ENCODE measurements at places on chromosomes 6 and 20.

GRCh38 chr6:134199848-134200606, 117.9 kb downstream of the SGK1 start:
- DNase-seq, result no peak

GRCh38 chr6:3001773-3002293, 2.1 kb downstream of the NQO2 start:
- no peak for DNase-seq

- DNase-seq, result no peak
Measured at GRCh38 chr20:58140787-58141425, 87.5 kb downstream of the ANKRD60 start.

DNA sequence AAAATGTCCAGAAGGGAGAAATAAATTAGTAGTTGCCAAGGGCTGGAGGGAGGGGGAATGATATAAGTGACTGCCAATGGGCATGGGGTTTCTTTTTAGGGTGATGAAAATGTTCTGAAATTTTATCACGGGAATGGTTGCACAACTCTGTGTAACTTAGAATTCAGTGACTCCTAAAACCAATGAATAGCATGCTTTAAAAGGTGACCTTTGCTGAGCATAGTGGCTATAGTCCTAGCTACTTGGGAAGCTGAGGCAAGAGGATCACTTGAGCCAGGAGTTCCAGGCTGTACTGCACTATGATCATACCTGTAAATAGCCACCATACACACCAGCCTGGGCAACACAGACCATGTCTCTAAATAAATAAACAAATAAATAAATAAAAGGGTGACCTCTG, 109.0 kb downstream of the ATG5 start:
- DNase-seq, result no peak

DNA sequence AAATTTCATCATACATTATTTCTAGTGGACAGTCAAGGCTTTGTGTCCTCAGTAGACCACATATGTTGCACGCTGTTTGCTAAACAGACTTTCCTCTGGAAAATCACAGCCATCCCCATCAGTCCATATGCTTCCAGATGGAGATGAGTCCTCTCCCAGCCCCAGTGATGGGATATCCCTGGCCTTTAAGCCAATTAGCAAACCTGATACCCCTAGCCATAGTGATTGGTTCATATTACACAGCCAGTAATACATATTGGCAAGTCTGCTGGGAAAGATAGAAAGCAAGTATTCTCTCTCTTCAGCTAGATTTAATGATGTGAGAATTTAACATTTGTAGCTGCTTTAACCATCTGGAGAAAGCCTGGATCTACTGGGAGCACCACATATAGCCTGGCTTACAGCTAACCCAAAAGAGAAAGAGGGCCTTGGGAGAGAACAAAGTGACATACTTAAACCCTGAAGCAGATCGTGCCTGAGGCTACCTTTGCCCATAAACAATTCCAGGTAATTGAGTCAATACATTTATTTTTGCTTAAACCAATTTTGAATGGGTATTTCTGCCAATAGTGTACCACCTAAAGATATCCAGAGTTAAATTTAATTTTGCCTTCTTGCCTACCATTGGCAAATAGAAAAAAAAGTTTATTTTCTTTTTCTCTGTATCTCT, 103.5 kb upstream of the HIVEP1 start:
- DNase-seq, result no peak

DNA sequence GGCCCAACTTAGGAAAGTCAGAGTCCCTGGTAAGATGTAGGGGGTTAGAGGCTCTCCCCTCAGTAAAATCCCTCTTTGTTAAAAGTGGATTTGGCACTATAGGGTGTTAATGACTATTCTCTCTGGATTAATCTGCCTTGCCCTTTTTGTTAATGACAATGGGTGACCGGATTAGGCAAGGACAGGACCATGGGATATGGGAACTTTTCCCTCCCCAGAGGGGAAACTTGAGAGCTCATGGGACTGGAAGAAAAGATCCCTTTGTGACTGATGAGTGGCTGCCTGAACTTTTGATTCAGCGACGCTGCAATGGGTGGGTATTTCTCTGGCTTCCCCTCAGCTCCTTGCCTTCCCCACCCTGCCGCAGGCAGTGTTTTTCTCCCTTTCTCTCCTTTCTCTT, 12.2 kb upstream of the TAAR9 start:
- DNase-seq, result no peak

DNA sequence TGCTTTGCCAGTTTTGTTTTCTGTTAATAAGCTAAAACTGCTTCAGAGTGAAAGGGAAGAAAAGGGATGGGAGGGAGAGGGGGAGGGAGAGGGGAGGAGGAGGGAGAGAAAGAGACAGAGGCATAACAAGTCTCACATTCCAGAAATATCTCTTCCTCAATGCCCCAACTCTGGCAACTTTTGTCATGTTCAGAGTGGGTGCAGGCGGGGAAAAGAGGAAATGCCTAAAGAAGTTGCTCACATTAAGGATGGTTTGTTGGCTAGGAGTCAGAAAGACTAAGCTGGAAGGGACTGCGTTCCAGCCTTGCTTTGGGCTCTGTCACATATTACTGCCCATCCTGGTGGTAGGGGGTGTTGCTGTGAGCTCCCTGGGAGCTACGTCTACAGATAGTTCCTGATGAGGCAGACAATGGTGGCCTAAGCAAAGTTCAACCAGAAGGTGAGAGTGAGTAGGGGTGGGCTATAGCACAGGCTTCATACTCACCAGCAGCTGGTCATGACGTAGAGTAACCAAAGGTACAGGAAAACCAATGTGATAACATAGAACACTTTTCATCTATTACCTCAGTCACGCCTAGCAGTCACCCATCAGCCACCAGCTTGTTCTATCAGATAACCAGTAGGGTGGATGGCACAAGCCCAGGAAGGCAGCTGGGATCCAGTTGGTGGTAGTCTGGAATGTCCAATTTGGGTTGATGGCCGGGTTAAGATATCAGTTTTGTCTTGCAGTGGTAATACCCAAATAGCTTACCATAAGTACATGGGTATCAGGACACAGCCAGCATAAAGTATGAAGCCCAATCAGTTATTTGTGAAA, 2.1 kb downstream of the TSPYL4 start:
- DNase-seq, result no peak

DNA sequence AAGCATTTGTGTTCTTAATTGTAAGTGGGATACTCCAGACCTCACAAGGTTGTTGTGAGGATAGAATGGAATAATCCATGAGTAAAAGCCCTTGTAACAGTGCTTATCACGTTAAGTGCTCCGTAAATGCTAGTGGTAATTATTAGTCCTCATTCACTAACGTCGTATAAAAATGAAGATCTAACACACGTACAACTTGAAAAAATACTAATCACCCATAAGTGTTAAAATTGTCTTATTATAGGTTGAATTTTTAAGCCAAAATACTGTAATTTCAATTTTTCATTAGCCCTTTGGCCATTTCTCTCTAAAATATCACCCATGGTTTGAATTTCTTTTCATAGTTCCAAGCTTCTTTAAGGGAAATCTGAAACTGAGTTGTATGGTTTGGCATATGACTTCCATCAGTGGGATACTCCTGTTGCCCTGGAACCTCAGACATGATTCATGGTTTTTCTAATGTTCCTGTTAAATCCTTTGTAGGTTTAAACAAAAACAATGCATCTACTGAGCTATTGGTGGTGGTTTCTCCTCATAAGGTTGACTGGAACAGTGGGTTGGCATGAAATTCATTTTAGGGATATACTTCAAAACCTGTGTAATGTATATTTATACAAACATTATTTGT, 19.1 kb downstream of the XRN2 start:
- no peak for DNase-seq

DNA sequence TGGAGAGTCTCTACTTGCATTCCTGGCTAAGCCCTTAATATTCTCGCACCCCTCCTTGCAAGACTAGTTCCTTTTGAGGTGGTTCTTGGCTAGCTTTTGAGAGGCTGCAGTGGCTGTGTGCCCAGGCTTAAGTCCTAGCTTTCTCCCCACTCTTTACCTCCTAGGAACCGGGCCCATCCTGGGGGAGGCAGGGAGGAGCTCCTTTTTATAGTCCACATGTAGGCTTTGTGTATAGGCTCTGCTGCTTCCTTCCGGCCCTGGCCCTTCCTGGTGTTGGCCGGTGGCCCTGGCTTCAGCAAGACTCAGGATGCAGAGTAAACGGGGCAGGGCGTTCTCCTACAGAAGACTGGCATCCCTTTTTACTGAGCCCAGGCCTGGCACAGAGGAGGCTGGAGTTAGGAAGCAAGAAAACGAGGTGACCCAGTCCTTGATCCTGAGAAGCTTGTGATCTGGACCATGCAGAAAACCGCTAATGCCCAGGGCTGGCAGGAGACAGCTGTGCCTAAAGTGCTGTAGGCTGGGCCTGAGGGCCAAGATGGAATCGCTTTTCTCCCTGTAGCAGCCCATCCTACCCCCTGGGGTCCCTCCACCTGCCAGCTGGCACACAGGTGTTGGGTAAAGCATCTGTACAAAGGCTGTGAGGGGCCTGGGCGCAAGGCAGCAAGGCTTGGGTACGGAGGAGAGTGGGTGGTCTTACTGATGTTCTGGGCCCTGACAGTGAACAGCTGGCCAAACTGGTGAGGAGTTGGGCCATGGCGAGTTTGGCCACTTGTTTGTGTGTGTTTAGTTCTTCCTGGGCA, 8.7 kb downstream of the PLCG1 start:
- DNase-seq, result no peak

DNA sequence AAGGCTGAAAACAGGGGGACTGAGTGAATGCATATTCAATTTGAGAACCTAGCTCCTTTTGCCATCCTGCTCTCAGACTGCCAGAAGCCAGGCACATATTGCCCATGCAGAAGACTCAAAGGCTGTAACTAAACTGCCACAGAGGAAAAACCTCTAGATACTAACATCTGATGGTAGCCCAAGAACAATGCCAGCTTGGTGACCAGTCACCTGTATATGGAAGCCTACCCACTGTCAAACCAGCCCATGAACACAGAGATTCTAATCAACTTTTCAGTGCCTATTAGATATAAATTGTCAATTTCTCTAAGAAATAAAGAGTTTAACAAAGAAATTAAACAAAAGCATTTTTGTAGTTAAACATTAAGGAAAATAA, 34.2 kb downstream of the GPR63 start:
- no peak for DNase-seq

DNA sequence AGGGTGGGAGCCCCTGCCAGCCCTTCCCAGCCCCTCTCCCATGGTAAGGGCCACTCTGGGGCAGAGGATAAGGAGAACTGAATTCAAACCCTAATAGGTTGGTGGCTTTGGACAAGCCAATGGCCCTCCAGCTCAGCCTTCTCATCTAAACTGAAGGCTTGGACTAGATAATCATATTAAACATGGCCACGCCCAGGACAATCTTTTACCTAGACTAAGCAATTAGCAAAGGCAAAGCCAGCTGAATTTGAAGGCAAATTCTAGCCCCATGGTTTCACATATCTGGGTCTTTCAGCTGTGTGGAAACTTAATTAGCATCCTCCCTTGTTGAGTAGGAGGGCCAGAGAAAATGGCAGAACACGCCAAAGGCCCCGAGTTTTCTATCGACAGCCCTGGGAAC, 10.7 kb downstream of the SLC22A23 start:
- DNase-seq, result no peak

GRCh38 chr6:156976216-156977127, 199.3 kb downstream of the ARID1B start:
- DNase-seq, result no peak

GRCh38 chr20:21048841-21049273, 57.3 kb downstream of the LINC00237 start:
- DNase-seq, result no peak

GRCh38 chr6:12592634-12593033, 123.9 kb upstream of the PHACTR1 start:
- DNase-seq, result no peak

DNA sequence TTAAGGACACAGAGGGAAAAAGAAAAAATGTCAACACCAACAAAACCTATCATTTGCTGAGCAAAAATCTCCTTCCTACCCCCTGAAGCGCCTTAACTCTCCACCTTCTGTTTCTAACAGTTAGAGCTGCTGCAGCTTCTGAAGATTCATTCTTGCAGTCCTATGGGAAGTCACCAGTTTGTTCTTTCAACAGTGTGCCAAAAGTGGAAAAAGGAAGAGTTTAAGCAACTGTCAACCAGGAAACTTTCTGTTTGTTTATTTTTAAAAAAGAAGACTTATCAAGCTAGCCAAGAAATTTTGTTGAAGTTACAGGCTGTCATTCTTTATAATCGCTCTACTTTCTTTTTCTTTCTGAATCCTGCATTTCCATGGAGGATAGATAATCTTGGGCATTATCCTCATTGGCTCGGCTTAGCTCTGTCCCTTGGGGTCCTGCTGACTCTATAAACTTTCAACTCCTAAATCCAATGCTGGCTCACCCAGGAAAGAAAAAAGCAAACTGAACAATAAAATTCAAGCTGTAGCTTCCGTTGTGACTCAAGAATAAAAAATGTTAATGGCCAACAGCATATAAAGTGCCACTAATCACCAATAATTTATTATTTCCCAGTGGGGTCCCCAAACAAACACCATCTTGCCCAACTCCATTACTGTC, 172.8 kb upstream of the CITED2 start:
- no peak for DNase-seq

- DNase-seq, result no peak
Measured at GRCh38 chr6:128491100-128491581, 29.3 kb downstream of the PTPRK start.

- DNase-seq, result no peak
Measured at GRCh38 chr6:12026120-12026519, 14.0 kb downstream of the HIVEP1 start.

DNA sequence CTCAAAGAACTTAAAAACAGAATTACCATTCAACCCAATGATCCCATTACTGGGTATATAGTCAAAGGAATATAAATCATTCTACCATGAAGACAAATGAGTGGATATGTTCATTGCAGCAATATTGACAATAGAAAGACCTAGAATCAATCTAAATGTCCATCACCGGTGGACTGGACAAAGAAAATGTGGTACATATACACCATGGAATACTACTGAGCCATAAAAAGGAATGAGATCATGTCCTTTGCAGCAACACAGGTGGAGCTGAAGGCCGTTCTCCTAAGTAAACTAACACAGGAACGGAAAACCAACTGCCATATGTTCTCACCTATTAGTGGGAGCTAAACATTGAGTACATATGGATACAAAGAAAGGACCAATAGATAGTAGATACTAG, 576.7 kb upstream of the CITED2 start:
- DNase-seq, result no peak

GRCh38 chr6:120960761-120961160, 373.5 kb downstream of the TBC1D32 start:
- no peak for DNase-seq

- DNase-seq, result no peak
Measured at GRCh38 chr6:14946753-14947152, 299.1 kb upstream of the JARID2 start.

DNA sequence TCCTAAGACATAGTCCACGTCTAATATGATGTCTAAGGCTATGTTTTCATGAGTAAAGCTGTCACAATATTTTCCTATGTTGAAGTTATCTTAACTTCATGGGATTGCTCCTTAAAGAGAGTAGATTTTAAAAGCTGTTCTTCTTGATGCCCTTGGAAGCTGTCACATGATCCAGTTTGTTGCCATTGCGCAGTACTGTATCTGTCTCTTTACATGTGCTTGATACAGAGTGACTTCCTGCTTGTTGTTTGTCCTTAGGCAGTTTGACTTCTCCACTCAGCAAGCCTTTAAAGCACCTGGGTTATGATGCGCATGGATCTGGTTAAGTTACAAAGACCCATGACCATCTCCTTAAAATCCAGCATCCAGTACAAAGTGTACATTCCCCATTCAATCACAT, 85.4 kb downstream of the CDYL start:
- DNase-seq, result no peak

Measured in cortex of kidney (tissue), 1 donor.